ENCODE measurements at places on chromosomes 3 and 15. TPM values are rescaled to one million over a fixed set of nuclear protein-coding genes. Genes with fewer than 3 reads are reported as not detected.

- no peak overlapping the region for H3K27ac ChIP-seq
- H3K4me3 ChIP-seq: no peak overlapping the region
- H3K4me1 ChIP-seq: no peaks in the 10 kb centered on the region
- DNase-seq: no peak
- no peaks in the 10 kb centered on the region for H3K36me3 ChIP-seq
- no peaks in the 10 kb centered on the region for H3K27me3 ChIP-seq
These were observed 105.0 kb downstream of the MYLK start for GRCh38 chr3:123778991-123779622.

DNA sequence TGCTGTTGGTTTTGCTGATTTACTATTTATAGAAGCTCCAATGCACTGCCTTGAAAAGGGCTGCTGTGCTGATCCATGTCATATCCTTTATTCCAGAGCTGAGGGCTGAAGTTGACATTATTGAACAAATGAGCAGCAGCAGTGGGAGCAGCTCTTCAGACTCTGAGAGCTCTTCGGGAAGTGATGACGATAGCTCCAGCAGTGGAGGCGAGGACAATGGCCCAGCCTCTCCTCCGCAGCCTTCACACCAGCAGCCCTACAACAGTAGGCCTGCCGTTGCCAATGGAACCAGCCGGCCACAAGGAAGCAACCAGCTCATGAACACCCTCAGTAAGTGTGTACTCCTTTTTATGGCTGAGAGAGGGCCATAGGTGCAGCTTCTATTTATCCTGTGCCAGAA lies 8.8 kb downstream of the EAF1 start:
- no peak overlapping the region for H3K4me3 ChIP-seq
- no peaks in the 10 kb centered on the region for H3K27me3 ChIP-seq
- no peaks in the 10 kb centered on the region for H3K4me1 ChIP-seq
- H3K36me3 ChIP-seq: peaks cover 89% of the 10 kb centered on the region
- no peak overlapping the region for H3K27ac ChIP-seq

- H3K36me3 ChIP-seq: peaks cover 72% of the 10 kb centered on the region
- no peaks in the 10 kb centered on the region for H3K27me3 ChIP-seq
- DNase-seq: no peak
- no peak overlapping the region for H3K27ac ChIP-seq
- no peaks in the 10 kb centered on the region for H3K4me1 ChIP-seq
- H3K4me3 ChIP-seq: no peak overlapping the region
These were observed 31.7 kb upstream of the MAP4 start for GRCh38 chr3:48047841-48048464.

ACSBG1 gene
- not detected for total RNA-seq

CCDC80 gene
- 4.6 TPM for total RNA-seq

MAN2C1 gene
- 224 TPM for total RNA-seq

UCN2 gene
- total RNA-seq: 0.33 TPM

DNAJA4 gene
- 18.6 TPM for total RNA-seq

KLHL40 gene
- not detected for total RNA-seq
